H1 (cell line): ENCODE measurements at places on chromosomes 16 and 17. TPM values are rescaled to one million over a fixed set of nuclear protein-coding genes. Genes with fewer than 3 reads are reported as not detected.

PPL gene
- polyA plus RNA-seq = 11.3 and 15.8 TPM in 2 replicates

TNK1 gene
- 9.5 and 13.4 TPM in 2 replicates for polyA plus RNA-seq

SCGB1C2 gene
- polyA plus RNA-seq = not detected in 2 replicates

C16orf92 gene
- not detected in 2 replicates for polyA plus RNA-seq

ZDHHC1 gene
- 4.9 and 7.5 TPM in 2 replicates for polyA plus RNA-seq

COPZ2 gene
- polyA plus RNA-seq = 0.24 and 0.25 TPM in 2 replicates

PIRT gene
- polyA plus RNA-seq = 0.03 TPM in 1 of 2 replicates, not detected in the other

COPRS gene
- polyA plus RNA-seq = 32.4 and 40.9 TPM in 2 replicates

ACSM2A gene
- polyA plus RNA-seq = not detected in 2 replicates

AATK gene
- polyA plus RNA-seq = 1.7 and 3.6 TPM in 2 replicates

SDK2 gene
- 4.1 and 5.9 TPM in 2 replicates for polyA plus RNA-seq

C16orf74 gene
- 9.3 and 13.4 TPM in 2 replicates for polyA plus RNA-seq

GRAP gene
- polyA plus RNA-seq = 0.18 and 0.24 TPM in 2 replicates

TMEM170A gene
- polyA plus RNA-seq = 21.1 and 22.9 TPM in 2 replicates

CCL14 gene
- polyA plus RNA-seq = not detected in 2 replicates

NAGS gene
- 4.0 and 4.4 TPM in 2 replicates for polyA plus RNA-seq

GPR142 gene
- 0.05 and 0.11 TPM in 2 replicates for polyA plus RNA-seq

SCARF1 gene
- polyA plus RNA-seq = 1.1 and 1.5 TPM in 2 replicates

DLX3 gene
- polyA plus RNA-seq = 0.06 and 0.20 TPM in 2 replicates

TBC1D3H gene
- not detected in 2 replicates for polyA plus RNA-seq

ASGR2 gene
- 0.61 and 0.91 TPM in 2 replicates for polyA plus RNA-seq

CHTF18 gene
- 75.3 and 156 TPM in 2 replicates for polyA plus RNA-seq

SLC52A1 gene
- 0.67 and 1.2 TPM in 2 replicates for polyA plus RNA-seq

SLFN12 gene
- 1.3 and 1.6 TPM in 2 replicates for polyA plus RNA-seq

SP6 gene
- polyA plus RNA-seq = 1.2 and 1.5 TPM in 2 replicates

EPOP gene
- 1.5 and 2.1 TPM in 2 replicates for polyA plus RNA-seq

KRT34 gene
- polyA plus RNA-seq = not detected in 2 replicates

NHERF2 gene
- 13.9 and 22.4 TPM in 2 replicates for polyA plus RNA-seq

GPR139 gene
- 1.9 and 2.2 TPM in 2 replicates for polyA plus RNA-seq

GCGR gene
- polyA plus RNA-seq = 0.44 and 0.60 TPM in 2 replicates

SDR42E1 gene
- 0.02 and 0.03 TPM in 2 replicates for polyA plus RNA-seq

FAM171A2 gene
- polyA plus RNA-seq = 21.9 and 31.8 TPM in 2 replicates

IGSF6 gene
- not detected in 2 replicates for polyA plus RNA-seq

ZNHIT3 gene
- 95.1 and 147 TPM in 2 replicates for polyA plus RNA-seq

DLX4 gene
- polyA plus RNA-seq = 0.67 and 1.5 TPM in 2 replicates

RGS9 gene
- 7.5 and 8.9 TPM in 2 replicates for polyA plus RNA-seq

IRF8 gene
- 0.35 and 0.72 TPM in 2 replicates for polyA plus RNA-seq

CDK5R1 gene
- 2.7 and 4.3 TPM in 2 replicates for polyA plus RNA-seq

SYT17 gene
- polyA plus RNA-seq = 18.1 and 26.6 TPM in 2 replicates

TM4SF5 gene
- polyA plus RNA-seq = not detected in 2 replicates

ACLY gene
- polyA plus RNA-seq = 167 and 238 TPM in 2 replicates

FBXW10 gene
- polyA plus RNA-seq = not detected in 2 replicates

CES1 gene
- polyA plus RNA-seq = 0.80 and 0.91 TPM in 2 replicates

TBC1D3B gene
- 0.54 and 0.74 TPM in 2 replicates for polyA plus RNA-seq

ZNF689 gene
- 15.3 and 19.0 TPM in 2 replicates for polyA plus RNA-seq

BRIP1 gene
- polyA plus RNA-seq = 2.8 and 5.8 TPM in 2 replicates

SYNGR3 gene
- polyA plus RNA-seq = 49.9 and 72.3 TPM in 2 replicates

TBC1D28 gene
- 0.09 TPM in 1 of 2 replicates, not detected in the other for polyA plus RNA-seq

KRTAP3-3 gene
- not detected in 2 replicates for polyA plus RNA-seq

WNT3 gene
- 0.56 and 0.96 TPM in 2 replicates for polyA plus RNA-seq
